Cardiac septum (tissue), 1 donor: ENCODE measurements at places on chromosomes 4 and X.

DNA sequence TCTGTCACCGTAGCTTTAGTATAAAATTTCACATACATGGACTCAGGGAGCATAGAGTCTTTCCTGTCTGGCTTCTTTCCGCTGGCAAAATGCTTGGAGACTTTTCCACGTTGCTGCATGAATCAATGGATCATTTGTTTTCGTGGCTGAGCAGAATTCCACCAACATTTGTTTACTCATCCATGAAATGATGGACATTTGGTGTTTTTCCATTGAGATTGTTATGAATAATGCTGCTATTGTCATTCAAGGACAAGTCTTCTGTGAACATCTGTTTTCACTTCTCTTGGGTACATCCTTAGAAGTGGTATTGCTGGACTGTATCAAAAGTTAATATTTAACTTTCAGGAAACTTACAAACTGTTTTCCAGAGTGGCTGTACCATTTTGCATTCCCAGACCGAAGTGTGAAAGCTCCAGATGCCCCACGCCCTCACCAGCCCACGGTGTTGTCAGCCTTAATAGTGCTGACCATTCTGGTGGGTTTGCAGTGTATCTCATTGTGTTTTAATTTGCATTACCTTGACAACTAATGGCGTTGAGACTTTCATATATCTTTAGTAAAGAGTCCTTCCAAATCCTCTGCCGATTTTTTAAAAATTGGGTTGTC, 5.8 kb upstream of the TMEM271 start:
- DNase-seq, result no peak

GRCh38 chr4:9812501-9813340, 31.3 kb downstream of the DRD5 start:
- no peak for DNase-seq

DNA sequence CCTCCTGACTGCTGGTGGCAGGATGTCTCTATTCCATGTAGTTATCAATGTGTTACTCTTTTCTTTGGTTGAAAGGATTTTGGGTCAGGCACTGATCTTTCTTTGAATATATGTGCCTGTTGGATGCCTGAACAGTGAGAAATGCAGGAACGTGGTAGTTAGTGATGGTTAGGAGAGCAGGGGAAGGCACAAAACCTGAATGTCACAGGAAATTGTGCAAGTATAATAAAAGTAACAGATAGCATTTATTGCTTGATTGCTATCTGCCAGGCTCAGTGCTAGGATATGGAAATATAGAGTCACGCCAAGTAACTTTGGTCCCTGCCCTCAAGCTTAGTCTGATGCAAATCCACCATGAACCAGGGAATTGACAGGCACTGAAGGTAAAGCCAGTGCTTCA, 219.8 kb upstream of the FAT1 start:
- DNase-seq, result no peak

GRCh38 chr4:137674066-137674465, 141.8 kb upstream of the PCDH18 start:
- no peak for DNase-seq

GRCh38 chrX:71067712-71068043, 456 bp downstream of the SNX12 start:
- no peak for DNase-seq

GRCh38 chr4:25575611-25576010, 80.0 kb upstream of the SLC34A2 start:
- no peak for DNase-seq

GRCh38 chrX:49876750-49877149, 2.5 kb upstream of the USP27X start:
- no peak for DNase-seq

DNA sequence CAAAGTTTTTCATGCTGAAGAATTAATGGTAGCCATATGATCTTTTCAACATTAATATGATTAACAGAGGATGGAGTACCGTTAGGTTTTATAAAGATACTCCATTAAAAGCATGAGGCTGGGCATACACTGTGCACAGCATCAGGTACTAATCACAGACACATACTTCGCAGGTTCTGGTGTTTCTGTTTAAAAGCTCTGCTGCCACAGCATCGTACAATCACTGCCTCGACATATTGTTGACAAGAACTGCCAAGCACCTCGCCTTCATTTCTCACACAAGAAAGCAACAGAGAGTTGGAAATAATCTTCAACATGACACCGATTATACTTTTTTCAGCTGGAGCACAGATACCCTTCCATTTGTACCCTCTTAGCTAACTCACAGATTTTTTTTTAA, 753.4 kb upstream of the FAM241A start:
- DNase-seq, result no peak

GRCh38 chr4:53608242-53608641, 17.0 kb upstream of the LNX1 start:
- no peak for DNase-seq

DNA sequence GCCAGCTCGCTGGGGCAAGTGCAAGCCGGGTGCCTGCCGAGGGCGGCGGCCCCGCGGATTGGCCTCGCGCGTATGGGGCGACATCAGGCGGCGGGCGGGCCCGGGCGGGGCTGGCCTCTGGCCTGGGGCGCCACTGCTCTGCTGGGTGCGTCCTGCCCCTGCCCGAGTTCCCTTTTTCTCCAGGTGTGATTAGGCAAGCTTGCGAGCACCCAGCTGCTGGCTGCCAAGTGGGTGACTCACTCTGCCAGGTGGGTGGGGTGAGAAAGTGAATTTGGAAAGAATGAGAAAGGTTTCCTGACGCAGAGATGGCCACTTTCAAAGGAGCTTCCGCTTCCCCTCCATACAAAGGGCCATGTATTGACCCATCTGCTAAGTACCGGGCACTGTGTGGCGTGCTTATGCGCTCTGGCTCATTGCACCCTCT, 32.5 kb downstream of the FGFBP1 start:
- peak; percentile 91 for DNase-seq

- no peak for DNase-seq
Observed at GRCh38 chr4:111066887-111067286, 444.0 kb upstream of the PITX2 start.

- DNase-seq, result no peak
Observed at GRCh38 chrX:128464116-128464515, 411.9 kb upstream of the ACTRT1 start.

DNA sequence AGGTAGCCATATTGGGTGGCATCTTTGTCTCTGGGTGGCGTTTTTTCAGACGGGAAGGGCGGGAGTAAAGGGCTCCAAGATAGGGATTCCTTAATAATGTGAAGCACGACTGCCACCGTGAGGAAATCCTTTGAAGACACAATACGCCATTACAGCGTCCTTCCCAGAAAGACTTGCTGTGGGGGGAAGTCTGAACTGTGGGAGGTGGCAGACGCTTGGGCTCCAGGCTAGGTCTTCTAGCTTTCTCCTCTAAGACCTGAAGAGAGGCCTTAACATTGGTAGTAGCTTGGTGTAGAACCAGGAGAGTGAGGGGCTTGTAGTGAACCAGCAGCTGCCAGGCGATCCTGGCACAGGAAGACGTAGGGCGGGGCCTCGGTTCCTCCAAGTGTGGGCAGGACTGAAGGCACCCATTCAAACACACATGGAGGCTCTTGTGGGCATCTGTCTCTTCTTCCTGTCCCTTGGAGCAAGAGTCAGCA, 197.3 kb downstream of the OR13H1 start:
- peak; percentile 87 for DNase-seq

- no peak for DNase-seq
Observed at GRCh38 chr4:66609014-66609413, 936.3 kb downstream of the CENPC start.

DNA sequence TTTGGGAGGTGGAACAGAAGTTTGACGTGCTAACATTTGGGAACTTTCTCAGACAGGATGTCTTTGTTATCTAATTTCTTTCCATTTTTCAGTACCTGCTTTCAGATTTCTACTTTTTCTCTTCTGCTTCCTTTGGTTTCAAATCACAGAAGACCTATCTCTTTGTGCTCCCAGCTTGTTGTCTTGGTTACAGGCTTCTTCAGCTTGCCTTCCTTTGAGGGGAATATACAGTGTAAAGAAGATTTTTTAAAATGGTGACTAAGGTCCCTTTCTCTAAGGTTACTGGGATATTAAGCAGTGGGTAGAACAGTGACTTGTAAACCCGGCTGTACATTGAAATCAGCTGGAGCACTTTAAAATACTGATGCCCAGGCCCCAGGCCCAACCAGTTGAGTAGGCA, 48.0 kb downstream of the TMEM164 start:
- no peak for DNase-seq

- no peak for DNase-seq
Observed at GRCh38 chr4:184544788-184545409, 70.5 kb upstream of the IRF2 start.

DNA sequence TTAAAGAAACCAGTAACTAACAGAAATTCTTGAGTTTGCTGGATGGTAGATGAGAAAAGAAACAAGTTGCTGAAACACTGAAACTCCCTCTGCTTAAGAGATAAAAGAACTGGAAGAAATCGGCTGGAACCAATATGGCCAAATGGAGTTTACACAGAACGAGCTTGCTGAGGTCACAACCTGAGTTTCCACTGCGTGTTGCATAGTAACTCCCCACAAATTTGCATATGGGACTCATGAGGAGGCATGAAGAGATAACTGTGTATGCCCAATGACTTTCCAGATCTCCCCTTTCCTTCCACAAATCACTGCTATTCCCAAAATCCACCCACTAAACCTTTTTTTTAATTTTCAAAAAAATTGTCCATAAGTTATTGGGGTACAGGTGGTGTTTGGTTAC, 10.2 kb upstream of the SMR3B start:
- no peak for DNase-seq

- peak; percentile 71 for DNase-seq
Observed at GRCh38 chrX:150361070-150361776, 1.9 kb upstream of the MAMLD1 start.

- DNase-seq, result no peak
Observed at GRCh38 chrX:13654116-13654515, 1.2 kb downstream of the TCEANC start.

DNA sequence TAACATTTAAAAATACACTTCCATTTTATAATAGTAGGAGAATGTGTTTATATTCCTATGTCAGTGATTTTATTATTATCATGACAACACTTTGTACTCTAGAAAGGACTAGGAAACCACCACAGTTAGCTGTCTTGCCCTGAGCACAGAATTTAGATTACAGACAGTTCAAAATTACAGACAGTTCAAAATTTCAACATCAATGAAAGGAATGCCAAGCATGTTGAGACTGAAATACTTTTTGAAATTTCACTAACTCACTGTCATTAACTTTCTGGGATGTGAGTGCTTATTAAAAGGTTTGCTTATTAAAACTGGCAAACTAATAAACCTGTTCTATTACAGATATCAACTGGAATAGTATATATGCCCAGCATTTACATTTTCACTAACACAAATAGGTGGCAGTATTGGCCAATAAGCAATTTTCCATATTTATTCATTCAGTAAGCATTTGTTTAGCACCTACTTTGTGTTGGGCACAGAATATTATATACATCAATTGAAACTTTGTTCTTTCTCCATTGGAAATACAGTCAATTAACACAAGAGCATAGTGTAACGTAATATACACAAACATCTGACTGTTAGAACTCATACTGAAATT, 179.4 kb downstream of the FBXW7 start:
- DNase-seq, result no peak

- no peak for DNase-seq
Observed at GRCh38 chrX:131901546-131901945, 121.6 kb upstream of the STK26 start.

DNA sequence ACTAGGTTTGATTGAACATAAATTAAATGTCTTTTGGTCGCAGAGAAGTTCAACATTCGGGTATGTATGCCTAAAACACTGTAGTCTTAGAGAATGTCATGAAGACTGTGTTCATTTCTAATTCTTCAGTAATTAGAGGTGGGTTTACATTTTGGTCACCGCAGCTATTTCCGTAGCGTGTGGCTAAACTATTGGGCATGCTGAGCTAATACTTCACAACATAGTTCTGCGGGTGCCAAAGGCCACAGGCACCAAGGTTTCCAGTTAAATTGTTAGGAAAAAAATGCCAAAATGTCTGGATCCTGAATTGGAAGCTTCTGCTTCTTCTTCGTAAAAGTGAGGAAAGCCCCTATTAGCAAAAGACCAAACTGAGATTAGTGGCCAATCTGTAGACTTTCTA, 25.1 kb downstream of the SMIM31 start:
- DNase-seq, result no peak

GRCh38 chr4:28973587-28974350, 1746.4 kb upstream of the PCDH7 start:
- DNase-seq, result no peak

- DNase-seq, result no peak
Observed at GRCh38 chr4:78803983-78804382, 27.8 kb downstream of the BMP2K start.

GRCh38 chr4:120418146-120418545, 351.5 kb upstream of the MAD2L1 start:
- no peak for DNase-seq

GRCh38 chrX:47629419-47630200, at the start of gene CFP:
TSS of gene CFP (minus strand) at chrX:47629930. CDS start at chrX:47629844, 86 bp downstream.
- DNase-seq, result peak; percentile 70

DNA sequence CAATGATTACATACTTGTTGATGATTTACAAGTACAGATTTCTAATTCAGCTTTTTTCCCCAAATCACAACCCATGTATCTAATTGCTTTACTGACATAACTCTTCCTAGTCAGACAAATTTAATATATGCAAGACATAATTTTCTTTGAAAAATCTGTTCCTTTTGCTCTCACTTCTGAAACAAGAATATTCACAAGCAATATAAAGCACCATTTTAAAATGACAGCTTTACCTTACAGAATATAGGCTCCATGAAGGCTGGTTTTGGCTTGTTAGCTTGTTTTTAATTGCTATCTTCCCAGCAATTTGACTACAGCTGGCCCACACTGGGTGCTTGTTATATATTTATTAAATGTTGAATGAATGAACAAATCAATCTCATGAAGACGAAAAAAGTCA, 24.5 kb downstream of the GPM6A start:
- DNase-seq, result no peak

DNA sequence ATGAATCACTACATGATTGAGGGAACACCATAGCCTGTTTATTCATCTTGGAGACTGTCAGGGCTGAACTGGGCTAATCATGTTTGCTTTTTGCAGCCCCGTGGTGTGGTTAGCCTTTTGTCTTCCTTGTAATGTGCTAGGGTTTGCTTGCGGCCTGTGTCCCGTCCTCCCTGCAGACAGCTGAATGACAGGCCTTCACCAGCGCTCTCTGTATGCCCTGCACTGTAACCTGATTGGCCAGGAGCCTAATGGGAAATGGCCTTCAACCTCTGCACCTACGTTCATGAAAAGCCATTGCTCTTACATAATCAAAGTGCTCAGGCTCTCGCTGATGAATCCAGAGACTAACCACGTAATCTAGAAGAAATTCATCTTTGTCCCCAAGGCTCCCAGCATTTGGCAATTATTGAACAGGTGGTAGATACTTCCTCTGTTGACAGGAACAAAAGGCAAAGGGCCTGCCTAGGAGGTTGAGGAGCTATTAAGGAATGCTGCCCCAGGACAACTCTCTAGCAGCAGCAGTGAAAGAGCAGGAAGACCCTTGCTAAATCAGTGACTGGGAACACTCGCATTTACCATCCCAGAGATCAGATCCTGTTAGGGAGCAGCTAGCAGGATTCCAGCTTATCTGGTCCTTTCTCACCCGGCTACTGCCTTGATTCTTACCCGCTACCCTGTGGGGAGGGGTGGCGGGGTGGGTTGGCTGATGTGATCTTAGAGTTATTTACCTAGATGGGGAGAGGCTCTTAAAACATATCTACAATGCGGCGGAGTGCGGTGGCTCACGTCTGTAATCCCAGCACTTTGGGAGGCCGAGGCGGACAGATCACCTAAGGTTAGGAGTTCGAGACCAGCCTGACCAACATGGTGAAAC, 42.3 kb upstream of the FAT1 start:
- DNase-seq, result no peak
